Vagina (tissue), 2 donors: ENCODE measurements at places on chromosomes 3 and 15.

DNA sequence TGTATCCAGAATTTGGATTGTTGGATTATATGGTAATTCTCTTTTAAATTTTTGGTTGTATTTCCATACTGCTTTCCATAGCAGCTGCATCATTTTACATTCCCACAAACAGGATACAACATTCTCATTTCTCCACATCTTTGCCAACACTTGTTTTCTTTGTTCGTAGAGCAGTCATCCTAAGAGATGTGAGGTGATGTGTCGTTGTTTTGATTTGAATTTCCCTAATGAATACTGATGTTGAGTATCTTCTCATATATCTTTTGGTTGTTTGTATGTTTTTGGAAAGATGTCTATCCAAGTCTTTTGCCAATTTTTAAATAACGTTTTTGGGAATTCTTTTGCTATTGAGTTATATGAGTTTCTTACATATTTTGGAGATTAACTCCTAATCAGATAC is 93.6 kb downstream of the GMNC start:
- DNase-seq, result no peak

GRCh38 chr3:189683546-189684255 is 52.5 kb downstream of the TP63 start:
- no peak for DNase-seq

GRCh38 chr3:174749143-174749542 is 110.0 kb upstream of the NAALADL2 start:
- no peak for DNase-seq

GRCh38 chr3:87625876-87626275 is 349.5 kb upstream of the POU1F1 start:
- DNase-seq, result no peak
